ENCODE measurements at places on chromosomes 1 and 21.

GRCh38 chr1:12776801-12777557 lies 3.4 kb downstream of the PRAMEF12 start:
- DNase-seq, result no peak

GRCh38 chr1:220084460-220084859 lies 5.1 kb downstream of the BPNT1 start:
- DNase-seq, result no peak

- no peak for DNase-seq
Measured at GRCh38 chr1:168179438-168180147, 831 bp downstream of the TIPRL start.

DNA sequence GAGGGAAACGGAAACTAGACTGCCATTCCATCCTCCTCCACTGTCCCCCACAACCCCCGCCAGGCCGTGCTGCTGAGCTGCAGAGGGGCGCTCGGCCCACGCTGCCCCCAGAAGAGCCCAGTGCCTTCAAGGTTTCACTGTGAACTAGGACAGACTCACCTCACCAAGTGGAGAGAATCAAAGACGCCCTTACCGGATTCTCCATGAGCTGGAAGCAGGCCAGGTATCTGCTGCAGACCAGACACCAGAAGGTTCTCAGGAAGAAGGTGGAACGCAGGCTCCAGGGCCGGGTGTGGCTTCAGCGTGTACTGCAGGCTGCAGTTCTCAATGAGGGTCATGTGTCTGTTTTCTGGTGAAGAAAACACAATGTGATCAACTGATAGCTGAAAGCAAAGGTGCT lies 30.6 kb downstream of the NPHP4 start:
- DNase-seq, result no peak

GRCh38 chr1:150015651-150016131 lies 5.2 kb upstream of the OTUD7B start:
- DNase-seq, result no peak

Measured in right forelimb (tissue), 1 donor.